Activated CD8-positive, alpha-beta memory T cell treated with anti-CD3 and anti-CD28 coated beads for 36 hours (primary cell): ENCODE measurements at places on chromosomes 1 and 21. TPM values are rescaled to one million over a fixed set of nuclear protein-coding genes. Genes with fewer than 3 reads are reported as not detected.

The DPT gene
- not detected for total RNA-seq

The NPPA gene
- not detected for total RNA-seq

The PCBP3 gene
- total RNA-seq: 0.86 TPM

The DIO1 gene
- total RNA-seq: not detected

The SDHB gene
- total RNA-seq: 151 TPM

The SAMD11 gene
- total RNA-seq: not detected

The HSPA6 gene
- total RNA-seq: 0.95 TPM

The FOXJ3 gene
- 48.7 TPM for total RNA-seq

The UBE2Q1 gene
- 89.7 TPM for total RNA-seq

The AMPD1 gene
- total RNA-seq: not detected

The NUDT4B gene
- total RNA-seq: not detected

The AGT gene
- not detected for total RNA-seq
